Hepatocyte (in vitro differentiated cells): ENCODE measurements at places on chromosomes 1 and 21.

DNA sequence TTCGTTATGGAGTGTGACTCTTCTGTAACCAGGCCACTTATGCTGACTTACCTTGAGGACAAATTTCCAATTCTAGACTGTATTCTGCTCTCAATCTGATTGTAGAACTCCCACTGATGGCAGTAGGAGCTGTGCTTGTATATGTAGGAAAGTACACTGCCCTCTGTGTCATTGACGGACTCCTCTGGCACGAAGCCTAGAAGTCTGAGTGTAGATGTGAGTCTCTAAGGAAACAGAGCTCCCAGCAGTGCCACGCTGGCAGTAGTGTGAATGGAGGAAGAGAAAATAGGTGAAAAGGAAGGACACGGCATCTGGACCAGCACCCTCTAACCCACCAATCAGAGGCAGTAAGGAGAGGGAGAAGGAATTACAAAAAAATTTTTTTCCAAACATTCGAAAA lies 130.4 kb upstream of the ADGRL2 start:
- no peaks in the 10 kb centered on the region for H3K4me1 ChIP-seq
- no peaks in the 10 kb centered on the region for H3K27me3 ChIP-seq
- H3K27ac ChIP-seq, result peak overlapping the region; percentile 4
- H3K36me3 ChIP-seq, result no peaks in the 10 kb centered on the region
- H3K4me3 ChIP-seq, result no peak overlapping the region
- peak; percentile 71 for DNase-seq

- no peaks in the 10 kb centered on the region for H3K4me1 ChIP-seq
- no peak overlapping the region for H3K27ac ChIP-seq
- H3K27me3 ChIP-seq, result no peaks in the 10 kb centered on the region
- H3K36me3 ChIP-seq, result no peaks in the 10 kb centered on the region
- DNase-seq, result no peak
- no peak overlapping the region for H3K4me3 ChIP-seq
Measured at GRCh38 chr1:78234496-78234895, 188.7 kb downstream of the GIPC2 start.

DNA sequence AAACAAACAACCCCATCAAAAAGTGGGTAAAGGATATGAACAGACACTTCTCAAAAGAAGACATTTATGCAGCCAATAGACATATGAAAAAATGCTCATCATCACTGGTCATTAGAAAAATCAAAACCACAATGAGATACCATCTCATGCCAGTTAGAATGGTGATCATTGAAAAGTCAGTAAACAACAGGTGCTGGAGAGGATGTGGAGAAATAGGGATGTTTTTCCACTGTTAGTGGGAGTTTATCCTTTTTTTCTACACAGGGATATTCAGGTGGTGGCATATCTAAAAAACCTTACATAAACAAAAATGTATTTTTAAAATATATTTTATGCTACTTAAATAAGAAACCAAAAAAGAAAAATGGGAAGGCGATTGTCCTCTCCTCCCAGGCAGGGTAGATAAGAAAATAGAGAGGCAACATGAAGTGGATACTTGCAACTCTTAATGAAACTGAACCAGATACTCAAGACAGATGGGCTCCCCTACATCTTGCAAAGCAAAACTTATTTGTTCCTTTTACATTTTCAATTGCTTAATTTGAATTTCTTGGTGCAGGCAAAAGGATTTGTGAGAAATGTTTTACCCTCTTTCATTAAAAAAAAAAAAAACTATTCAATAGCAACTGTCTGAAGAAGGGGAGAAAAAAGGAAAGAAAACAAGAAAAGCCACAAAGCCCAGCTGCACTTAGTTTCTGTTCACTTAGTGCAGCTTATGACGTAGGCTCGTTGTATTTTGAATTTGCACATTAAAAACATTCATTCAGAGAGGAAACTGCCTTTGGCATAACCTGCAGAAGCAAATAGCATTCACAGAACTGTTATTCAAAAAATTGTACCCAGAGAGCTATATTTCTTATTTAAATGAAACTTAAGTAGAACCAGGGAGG lies 36.9 kb upstream of the RGS1 start:
- H3K4me1 ChIP-seq, result peaks cover 17% of the 10 kb centered on the region
- peak; percentile 29 for DNase-seq
- no peak overlapping the region for H3K4me3 ChIP-seq
- H3K27ac ChIP-seq, result peak overlapping the region; percentile 90
- H3K36me3 ChIP-seq, result no peaks in the 10 kb centered on the region

GRCh38 chr1:81954534-81955020 lies 153.8 kb downstream of the ADGRL2 start:
- H3K4me1 ChIP-seq, result peaks cover 12% of the 10 kb centered on the region
- no peak for DNase-seq
- H3K27me3 ChIP-seq, result no peaks in the 10 kb centered on the region
- H3K36me3 ChIP-seq, result no peaks in the 10 kb centered on the region
- H3K27ac ChIP-seq, result no peak overlapping the region

- no peak for DNase-seq
- no peak overlapping the region for H3K4me3 ChIP-seq
- H3K27me3 ChIP-seq, result no peaks in the 10 kb centered on the region
- no peaks in the 10 kb centered on the region for H3K4me1 ChIP-seq
- no peak overlapping the region for H3K27ac ChIP-seq
Measured at GRCh38 chr1:90480271-90480835, 236.7 kb downstream of the BARHL2 start.

DNA sequence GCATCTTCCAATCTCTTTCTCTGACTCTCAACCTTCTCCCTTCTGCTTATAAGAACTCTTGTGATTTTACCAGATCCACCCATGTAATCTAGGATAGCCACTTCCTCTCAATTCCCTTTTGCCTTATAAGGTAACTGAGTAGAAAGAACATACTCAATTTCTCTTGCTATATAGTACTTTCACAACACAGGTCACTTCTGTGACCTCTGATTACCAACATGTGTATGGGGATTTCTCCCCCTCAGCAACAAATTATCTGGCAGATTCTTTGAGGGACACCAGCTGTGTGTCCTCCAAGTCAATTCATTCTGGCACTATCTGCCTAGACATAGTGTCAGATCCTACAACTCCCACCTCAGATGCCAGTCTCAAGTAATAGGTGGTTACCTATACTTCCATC lies 62.5 kb downstream of the IL23R start:
- no peaks in the 10 kb centered on the region for H3K27me3 ChIP-seq
- no peak overlapping the region for H3K27ac ChIP-seq
- no peak overlapping the region for H3K4me3 ChIP-seq
- DNase-seq, result no peak

- peaks cover 17% of the 10 kb centered on the region for H3K4me1 ChIP-seq
- no peaks in the 10 kb centered on the region for H3K36me3 ChIP-seq
- H3K27me3 ChIP-seq, result no peaks in the 10 kb centered on the region
- peak; percentile 95 for DNase-seq
Measured at GRCh38 chr1:43348809-43349593, 9.8 kb upstream of the CDC20 start.

- no peak overlapping the region for H3K27ac ChIP-seq
- H3K4me3 ChIP-seq, result no peak overlapping the region
- no peaks in the 10 kb centered on the region for H3K27me3 ChIP-seq
- H3K4me1 ChIP-seq, result peaks cover 10% of the 10 kb centered on the region
- DNase-seq, result peak; percentile 49
Measured at GRCh38 chr1:108057541-108057940, 92.6 kb upstream of the VAV3 start.

- H3K36me3 ChIP-seq, result no peaks in the 10 kb centered on the region
- DNase-seq, result peak; percentile 48
- H3K27ac ChIP-seq, result peak overlapping the region; percentile 81
- peak overlapping the region; percentile 56 for H3K4me3 ChIP-seq
- peaks cover 7% of the 10 kb centered on the region for H3K4me1 ChIP-seq
- H3K27me3 ChIP-seq, result no peaks in the 10 kb centered on the region
Measured at GRCh38 chr1:202349206-202349928, 868 bp downstream of the PPP1R12B start.

DNA sequence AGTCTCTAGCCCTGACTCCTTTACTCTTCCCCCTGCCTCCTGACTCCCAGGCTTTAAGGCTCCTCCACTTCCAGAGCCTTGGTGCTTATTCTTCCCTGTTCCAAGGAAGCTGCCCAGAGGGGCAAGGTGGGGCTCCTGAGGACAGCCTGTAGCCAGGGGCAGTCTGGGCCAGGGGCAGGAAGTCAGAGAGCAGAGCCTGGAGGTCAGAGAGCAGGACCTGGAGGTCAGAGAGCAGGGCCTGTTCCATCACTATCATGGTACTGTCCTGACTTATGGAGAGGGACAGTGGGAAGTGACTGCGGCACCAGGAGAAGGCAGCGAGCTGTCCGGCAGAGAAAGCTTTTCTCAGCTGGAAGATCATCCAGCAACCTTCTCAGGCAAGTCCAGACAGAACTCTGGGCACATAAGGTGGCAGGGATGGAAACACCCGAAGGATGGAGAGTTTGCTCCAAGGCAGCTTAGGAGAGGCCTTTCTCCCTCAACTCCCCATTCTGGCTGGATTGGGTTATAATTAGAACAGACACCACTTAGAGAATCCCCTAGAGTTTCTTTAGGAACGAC lies 25.0 kb downstream of the PLXNA2 start:
- no peaks in the 10 kb centered on the region for H3K27me3 ChIP-seq
- H3K4me3 ChIP-seq, result no peak overlapping the region
- no peak for DNase-seq
- peak overlapping the region; percentile 47 for H3K27ac ChIP-seq
- no peaks in the 10 kb centered on the region for H3K36me3 ChIP-seq
- no peaks in the 10 kb centered on the region for H3K4me1 ChIP-seq

GRCh38 chr1:51850420-51851223 lies 27.9 kb downstream of the NRDC start:
- DNase-seq, result no peak
- peaks cover 5% of the 10 kb centered on the region for H3K4me1 ChIP-seq
- H3K27me3 ChIP-seq, result no peaks in the 10 kb centered on the region
- no peaks in the 10 kb centered on the region for H3K36me3 ChIP-seq
- H3K27ac ChIP-seq, result no peak overlapping the region
- H3K4me3 ChIP-seq, result no peak overlapping the region

DNA sequence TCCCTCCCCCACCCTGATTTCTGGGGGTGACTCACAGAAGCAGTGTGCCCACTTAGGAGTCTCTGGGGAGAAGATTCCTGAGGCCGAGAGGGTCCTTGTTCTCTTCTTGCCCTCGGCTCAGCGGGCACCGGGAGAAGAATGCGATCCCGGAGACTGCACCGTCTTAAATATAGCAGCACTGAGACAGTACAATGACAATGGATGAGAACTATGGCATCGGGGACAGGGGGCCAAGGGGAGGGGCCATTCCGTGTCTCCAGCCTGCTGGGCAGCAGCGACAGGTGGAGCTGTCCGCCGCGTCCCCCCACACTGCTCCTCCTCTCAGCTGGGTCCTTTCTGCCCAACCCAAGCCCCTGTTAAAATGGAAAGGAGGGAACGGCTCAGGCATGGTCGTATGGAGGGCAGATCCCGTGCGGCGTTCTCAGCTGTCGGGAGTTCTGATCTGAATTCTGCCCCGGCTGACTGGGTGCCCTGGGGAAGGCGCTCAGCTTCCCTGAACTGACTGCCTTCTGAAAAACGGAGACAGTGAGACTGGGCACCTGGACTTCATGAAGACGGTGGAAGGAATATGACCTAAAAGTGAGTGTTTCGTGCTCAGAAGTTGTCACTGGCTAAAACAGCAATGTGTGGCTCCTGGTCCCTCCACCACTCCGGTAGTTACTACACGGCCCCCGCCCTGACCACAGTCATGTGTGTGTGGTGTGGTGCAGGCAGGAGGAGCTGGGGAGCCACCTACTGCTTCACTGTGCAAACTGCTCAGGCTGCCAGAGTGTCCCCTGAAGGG lies at the start of gene MYOM3:
TSS of gene MYOM3 (minus strand) at position 140 of the 784 bp plus-strand sequence. CDS start 3,499 bp downstream, outside the sequence.
- no peaks in the 10 kb centered on the region for H3K36me3 ChIP-seq
- H3K27ac ChIP-seq, result no peak within 1 kb of the TSS
- peak; percentile 88 for DNase-seq
- H3K27me3 ChIP-seq, result no peaks in the 10 kb centered on the region

DNA sequence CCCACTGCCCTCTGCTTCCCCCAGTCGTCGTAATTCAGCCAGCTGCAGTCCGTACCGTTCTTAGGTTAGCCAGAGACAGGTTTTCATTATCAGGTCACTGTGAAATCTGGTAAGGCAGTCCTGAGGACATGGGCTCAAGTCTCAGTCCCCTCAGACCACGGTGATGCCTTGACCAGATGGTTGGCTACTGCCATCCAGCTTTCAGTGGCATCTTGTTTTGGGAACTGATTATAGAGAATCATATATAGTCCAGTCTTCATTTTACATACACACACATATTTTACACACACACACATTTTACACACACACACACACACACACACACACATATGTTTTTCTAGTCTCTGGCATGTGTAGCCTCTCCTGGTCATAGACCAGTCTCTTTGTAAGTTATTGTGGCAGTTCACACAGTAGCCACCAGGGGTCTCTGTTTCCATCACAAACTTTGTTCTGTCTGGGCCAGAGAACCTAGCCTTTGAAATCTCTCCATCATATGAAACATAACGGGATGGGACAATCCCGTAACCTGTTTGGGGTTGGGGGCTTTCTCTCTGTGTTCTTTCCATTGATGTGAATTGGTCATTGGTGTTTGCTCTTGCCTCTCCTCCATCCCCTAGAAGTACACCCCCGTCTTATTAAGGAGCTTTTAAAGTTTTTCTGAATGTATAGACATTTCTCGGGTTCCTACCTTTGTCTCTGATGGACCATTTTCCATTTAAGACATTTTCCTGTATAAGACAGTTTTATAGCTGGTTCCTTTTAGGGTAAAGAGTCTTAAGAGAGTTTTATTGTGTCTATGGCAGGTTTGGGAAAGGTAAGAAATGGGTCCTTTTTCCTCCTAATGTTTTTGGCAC lies 8.4 kb upstream of the IKBKE start:
- no peaks in the 10 kb centered on the region for H3K4me1 ChIP-seq
- H3K36me3 ChIP-seq, result no peaks in the 10 kb centered on the region
- H3K27me3 ChIP-seq, result no peaks in the 10 kb centered on the region

- DNase-seq, result no peak
- no peak overlapping the region for H3K27ac ChIP-seq
- H3K27me3 ChIP-seq, result no peaks in the 10 kb centered on the region
- H3K36me3 ChIP-seq, result no peaks in the 10 kb centered on the region
Measured at GRCh38 chr1:204979891-204980649, 62.9 kb upstream of the CNTN2 start.

- peaks cover 5% of the 10 kb centered on the region for H3K36me3 ChIP-seq
- no peak overlapping the region for H3K4me3 ChIP-seq
- no peak overlapping the region for H3K27ac ChIP-seq
- H3K4me1 ChIP-seq, result no peaks in the 10 kb centered on the region
- DNase-seq, result no peak
Measured at GRCh38 chr1:235442788-235443429, 61.3 kb downstream of the B3GALNT2 start.
